ENCODE measurements at places on chromosomes 5 and 9.

GRCh38 chr9:12705738-12706391 is 12.7 kb downstream of the TYRP1 start:
- DNase-seq: no peak

DNA sequence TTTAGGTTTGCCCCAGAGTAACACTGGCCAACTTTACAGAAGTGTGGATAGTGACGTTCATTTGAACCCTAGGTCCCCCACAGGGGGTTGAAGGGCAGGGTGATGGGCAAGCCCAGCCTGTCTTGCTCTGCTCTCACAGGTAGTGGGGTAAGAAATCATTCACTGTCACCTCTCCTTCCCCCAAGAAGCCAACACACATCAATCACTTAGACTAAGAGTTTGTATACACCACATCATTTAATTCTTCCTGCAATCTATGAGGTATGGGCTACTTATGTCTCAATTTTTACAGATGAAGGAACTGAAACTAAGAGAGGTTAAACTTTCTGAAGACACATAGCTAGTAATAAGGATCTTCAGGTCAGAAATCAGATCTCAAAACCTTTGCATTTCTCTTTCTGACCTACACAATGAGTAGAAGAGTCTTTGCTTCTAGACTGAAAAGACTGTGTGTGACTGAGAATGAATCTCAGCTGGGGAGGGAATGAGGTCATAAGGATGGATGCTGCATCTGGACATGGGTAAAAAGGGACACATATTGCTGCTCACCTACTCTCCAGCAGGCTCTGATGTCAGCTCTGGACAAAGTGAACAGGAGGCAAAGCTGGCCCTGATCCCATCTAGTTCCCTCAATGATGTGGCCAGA is 81.0 kb upstream of the EQTN start:
- DNase-seq: no peak

GRCh38 chr9:81619353-81620001 is 69.9 kb downstream of the TLE1 start:
- DNase-seq: no peak

- DNase-seq: no peak
Observed at GRCh38 chr5:97909541-97909940, 726.5 kb upstream of the RIOK2 start.

- DNase-seq: peak; percentile 2
Observed at GRCh38 chr5:138241688-138242571, 28.8 kb upstream of the CDC23 start.

- no peak for DNase-seq
Observed at GRCh38 chr9:21901546-21901945, 92.6 kb downstream of the CDKN2A start.

GRCh38 chr5:64685866-64686265 is 4.4 kb upstream of the SHISAL2B start:
- DNase-seq: no peak

- no peak for DNase-seq
Observed at GRCh38 chr9:70923961-70924360, 197.5 kb downstream of the TRPM3 start.

DNA sequence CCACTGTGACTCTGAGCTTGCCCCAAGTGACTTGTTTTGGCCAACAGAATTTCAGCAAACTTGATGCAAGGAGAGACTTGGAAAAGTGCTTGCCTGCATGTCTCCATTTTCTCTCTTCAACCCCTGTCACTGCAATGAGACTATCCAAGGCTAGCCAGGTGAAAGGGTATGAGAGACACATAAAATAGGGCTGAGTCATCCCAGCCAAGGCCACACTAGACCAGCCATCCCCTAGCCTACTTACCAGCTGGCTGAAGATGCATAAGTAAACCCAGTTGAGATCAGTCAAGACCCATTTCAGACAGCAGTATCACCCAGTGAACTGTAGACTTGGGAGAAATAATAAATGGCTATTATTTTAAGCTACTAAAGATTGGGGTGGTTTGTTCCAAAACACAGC is 52.9 kb upstream of the VLDLR start:
- no peak for DNase-seq

- no peak for DNase-seq
Observed at GRCh38 chr5:38515646-38516045, 40.8 kb downstream of the LIFR start.

- no peak for DNase-seq
Observed at GRCh38 chr5:74630453-74631066, 10.0 kb downstream of the ENC1 start.

DNA sequence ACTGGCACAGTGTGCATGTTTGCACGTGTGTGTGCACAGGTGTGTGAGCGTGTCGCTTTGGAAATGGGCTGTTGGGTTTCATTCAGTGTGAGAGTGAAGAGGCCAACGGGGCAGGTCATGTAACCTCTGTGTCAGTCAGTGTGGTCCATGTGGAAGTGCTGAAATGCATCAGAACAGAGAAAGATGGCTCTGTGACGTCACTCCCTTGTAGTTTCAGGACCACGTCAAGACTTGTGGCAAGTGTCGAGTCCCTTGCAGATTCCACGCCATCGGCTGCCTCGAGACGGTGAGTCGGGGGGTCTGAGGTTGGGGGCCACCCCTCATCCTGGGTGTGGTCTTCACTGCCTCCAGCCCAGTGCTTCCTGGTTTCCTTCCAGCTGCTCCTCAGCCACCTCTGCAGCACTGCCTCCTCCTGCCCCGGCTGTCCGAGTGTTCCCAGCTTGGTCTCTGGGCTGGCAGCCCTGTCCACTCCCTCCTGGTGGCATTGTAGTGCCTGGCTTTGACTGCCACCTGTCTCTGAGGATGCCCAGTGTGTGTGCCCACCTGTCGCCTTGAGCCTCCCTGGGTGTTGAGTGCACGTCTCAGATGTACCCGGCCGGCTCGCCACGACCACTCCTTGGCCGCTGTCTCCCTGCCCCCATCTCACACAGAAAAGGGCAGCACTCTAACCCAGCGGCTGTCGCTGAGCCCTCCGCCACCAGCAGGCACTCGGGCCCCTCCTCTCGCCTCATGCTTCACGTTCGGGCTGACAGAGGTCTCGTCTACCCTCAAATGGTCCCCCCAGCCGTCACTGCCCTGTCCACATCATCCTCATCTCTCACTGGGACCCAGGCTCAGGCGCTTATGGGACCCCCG is 28.0 kb downstream of the FBXW5 start:
- DNase-seq: no peak

DNA sequence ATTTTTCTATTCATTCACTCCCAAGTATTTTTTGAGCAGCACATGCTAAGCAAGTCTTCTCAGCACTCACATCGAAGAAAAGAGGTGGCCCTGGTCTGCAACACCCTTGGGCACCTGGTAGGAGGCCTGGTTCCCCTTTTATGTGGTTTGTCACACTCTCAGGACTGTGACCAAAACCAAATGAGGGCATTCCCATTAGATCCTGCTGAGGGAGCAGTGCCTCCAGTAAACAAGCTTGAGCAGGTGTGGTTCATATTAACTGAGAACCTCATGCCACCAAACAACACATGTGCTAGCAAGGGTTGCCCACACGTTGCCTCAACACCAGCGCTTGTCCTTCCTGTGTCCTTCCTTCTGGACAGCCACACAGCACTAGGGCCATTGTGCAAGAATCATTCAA is 26.9 kb upstream of the SYK start:
- DNase-seq: no peak

- DNase-seq: no peak
Observed at GRCh38 chr9:127941062-127941960, 3.7 kb upstream of the DPM2 start.

DNA sequence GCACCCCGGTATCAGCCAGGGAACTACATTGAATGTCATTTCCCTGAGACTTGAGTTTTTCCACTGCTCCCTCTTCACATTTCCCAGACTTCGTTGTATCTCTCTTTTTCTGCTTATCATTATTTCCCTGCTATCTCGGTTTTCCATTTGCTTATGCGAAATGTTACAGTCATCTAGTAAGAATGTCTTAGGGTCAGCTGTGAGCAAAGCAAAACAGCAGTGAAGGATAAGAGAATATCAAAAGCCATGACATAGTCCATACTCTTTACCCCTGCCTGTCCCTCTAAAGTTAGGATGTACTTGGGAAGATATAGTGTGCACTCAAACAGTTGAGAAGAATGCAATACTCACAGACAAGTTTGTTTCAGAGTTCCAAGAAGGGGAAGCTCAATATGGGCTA is 88.7 kb downstream of the ITGA1 start:
- no peak for DNase-seq

GRCh38 chr9:94649100-94649819 is 9.9 kb upstream of the FBP1 start:
- DNase-seq: no peak

DNA sequence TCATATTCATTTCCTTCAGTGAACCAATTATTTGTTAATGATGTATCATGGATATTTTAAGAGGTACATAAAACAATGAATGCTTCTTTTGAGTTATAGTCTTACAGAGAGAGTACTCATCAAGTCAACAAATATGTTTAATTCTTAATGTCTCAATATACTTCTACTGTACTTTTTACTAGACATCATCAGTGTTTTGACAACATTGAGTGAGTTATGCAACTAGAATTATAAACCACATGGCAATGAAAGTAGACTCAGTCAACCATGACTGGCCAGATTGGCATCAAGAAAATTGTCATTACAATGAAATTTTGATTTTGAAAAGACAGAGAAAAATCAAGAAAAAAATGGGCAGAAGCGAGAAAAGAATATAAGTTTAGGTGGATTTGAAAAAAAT is 1248.1 kb upstream of the CDH18 start:
- no peak for DNase-seq

Measured in activated naive CD4-positive, alpha-beta T cell treated with Interleukin-2 at 50 U/mL for 16 hours (primary cell).